ENCODE measurements at places on chromosomes 16 and 17.

- DNase-seq = no peak
These were observed 52.5 kb upstream of the CLEC3A start for GRCh38 chr16:77969861-77970260.

- DNase-seq = no peak
These were observed 31.0 kb downstream of the CCT6B start for GRCh38 chr17:34930283-34930682.

DNA sequence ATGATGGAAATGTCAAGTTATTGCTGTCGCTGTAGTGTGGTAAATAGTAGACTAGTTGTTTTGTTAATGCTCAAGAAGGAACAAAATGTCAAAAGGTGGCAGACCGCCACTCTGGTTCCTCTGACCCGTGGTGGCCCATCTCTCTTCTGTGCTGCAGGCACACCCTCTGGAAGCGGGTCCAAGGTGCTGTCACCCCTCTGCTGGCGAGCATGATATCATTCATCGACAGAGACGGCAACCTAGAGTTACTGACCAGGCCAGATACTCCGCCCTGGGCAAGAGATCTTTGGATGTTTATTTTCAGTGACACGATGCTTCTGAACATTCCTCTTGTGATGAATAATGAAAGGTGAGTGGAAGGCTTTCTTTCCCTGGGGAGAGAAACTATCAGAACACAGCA, 56.8 kb upstream of the ENDOV start:
- no peak for DNase-seq

DNA sequence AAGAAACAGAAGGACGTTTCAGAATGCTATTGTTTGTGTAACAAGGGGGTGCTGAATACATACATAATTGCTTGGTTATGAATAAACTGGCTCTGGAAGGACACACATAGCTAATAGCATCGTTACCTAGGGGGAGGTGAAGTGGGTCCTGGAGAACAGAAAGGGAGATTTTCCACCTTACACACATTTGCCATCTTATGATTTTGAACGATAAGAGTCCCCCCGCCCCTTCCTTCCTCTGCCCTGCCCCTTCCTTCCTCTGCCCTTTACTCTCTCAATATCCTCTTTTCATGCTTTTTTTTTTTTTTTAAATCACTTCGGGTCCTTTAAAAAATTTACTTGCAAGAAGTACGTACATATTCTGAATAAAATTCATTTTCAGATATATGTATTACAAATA, 902 bp upstream of the DHRS7B start:
- no peak for DNase-seq

- no peak for DNase-seq
These were observed 90.5 kb upstream of the ZNF469 start for GRCh38 chr16:88292007-88292970.

DNA sequence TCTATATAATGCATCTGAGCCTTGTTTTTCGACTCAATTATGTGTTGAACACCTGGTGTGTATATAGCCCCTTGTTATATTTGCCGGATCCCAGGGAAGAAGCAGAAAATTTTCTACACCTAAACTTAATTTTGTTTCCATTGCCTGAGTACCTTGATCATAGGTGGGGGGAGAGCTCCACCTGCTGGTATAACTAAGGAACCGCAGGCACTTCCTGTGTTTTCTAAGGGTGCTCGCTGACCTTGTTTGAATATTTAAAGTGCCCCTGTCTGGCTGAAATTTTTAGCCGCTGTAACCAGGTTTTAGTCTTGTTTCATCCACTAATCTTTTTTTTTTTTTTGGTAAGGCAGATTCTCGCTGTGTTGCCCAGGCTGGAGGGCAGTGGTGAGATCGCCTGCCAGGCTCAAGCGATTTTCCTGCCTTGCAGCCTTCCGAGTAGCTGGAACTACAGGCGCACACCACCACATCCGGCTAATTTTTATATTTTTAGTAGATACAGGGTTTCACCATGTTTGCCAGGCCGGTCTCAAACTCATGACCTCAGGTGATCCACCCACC, 6.5 kb upstream of the NUBP1 start:
- peak; percentile 62 for DNase-seq

- DNase-seq = peak; percentile 92
These were observed 231.2 kb downstream of the FOXL1 start for GRCh38 chr16:86809458-86809955.

DNA sequence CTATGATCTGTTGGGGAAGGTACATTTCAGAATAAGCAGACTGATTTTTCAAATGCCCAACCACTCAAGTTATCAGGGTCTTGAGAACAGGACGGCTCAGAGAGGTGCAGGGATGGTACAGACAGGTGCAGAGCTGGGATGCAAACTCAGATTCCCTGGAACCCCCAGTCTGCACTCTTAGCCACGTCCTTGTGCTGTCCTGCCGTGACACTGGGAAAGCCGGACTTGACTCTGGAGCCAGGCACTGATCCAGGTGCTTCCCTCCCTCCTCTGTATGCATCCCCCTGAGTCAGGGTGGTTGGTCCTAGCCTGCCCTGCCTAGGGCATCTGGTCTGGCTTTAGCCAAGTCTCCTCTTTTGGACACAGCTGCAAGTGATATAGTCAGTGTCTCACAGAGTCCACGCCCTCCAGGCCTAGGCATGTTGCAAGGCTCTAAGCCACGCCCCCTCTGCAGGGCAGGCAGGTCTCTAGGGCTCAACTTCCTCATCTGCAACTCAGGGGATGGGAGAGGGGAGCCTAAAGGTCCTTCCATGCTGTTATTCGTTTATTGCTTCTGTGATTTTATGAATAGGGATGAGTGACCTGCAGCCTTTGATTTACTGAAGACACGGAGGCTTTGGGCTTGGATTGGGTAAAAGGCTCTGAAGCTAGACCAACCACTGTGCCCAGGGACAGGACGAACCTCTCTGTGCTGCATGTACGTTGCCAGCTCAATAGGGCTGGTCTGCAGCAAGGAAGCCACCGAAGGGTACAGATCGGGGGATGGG, 97.3 kb downstream of the SDK2 start:
- DNase-seq = no peak

GRCh38 chr16:1428511-1428910, 2.4 kb upstream of the PERCC1 start:
- DNase-seq = no peak

DNA sequence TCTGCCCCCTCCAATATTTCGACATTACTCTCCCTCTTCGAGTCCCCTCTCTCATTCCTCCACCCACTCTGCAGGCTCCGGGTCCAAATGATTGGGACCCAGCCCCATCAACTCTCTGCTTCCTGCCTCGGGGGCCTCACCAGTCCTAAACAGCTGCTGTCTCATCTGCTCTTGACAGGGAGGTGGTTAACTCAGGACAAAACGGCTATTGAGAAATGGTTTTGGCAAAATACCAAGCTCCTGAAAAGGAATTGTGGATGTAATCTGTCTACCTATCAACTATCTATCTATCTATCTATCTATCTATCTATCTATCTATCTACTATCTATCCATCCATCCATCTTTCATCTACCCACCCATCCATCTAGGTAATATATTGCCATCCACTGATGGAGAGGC, 2.2 kb downstream of the CD300H start:
- no peak for DNase-seq

DNA sequence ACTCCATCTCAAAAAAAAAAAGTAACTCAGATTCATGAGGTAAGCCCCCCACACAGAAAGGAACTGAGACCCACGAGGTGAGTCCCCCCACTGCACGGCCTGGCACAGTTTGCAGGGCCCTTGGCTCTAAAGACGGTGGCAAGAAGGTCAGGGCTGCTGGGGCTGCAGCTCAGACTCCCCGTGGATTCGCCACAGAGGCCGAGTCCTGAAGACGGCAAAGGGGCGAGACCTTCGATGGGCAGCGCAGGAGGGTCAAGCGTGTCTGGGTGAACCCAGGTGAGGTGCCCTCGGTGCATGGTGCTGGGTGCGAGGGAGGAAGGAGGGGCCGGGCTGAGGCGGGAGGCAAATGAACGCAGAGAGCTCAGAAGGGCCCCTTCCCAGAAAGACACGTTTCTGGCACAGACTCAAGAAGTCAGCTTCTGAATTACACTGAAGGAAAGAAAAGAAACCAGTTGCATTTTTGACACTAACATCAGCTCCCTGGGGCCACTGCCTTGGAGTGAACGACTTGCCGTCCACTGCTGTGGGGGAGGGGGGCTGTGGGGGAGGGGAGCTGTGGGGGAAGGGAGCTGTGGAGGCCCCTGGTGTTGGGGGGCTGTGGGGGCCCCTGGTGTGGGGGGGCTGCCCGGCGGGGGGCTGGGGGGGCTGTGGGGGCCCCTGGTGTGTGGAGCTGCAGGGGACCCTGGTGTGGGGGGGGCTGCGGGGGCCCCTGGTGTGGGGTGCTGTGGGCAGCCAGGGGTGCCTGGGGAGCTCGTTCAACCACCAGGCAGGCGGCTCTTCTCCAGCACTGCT, 69.8 kb upstream of the METRNL start:
- DNase-seq = no peak

GRCh38 chr16:53495325-53495724, 7.7 kb downstream of the AKTIP start:
- DNase-seq = no peak

- DNase-seq = no peak
These were observed 12.0 kb downstream of the GABARAPL2 start for GRCh38 chr16:75578212-75578611.

DNA sequence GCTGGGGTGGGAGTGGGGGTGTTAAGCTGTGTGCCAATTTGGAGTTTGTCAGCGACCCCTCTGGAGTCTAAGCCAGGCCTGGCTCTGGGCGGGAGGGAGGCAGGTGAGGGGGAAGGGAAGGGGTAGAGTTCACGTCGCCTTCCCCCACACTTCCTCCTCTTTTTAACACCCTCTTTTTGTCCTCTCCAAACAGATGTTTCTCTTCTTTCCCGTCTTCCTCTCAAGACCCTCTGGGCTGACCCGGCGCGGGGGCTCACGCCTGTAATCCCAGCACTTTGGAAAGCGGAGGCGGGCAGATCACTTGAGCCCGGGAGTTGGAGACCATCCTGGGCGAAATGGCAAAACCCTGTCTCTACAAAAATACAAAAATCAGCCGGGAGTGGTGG, 3.3 kb downstream of the HOXB1 start:
- DNase-seq = no peak

- DNase-seq = no peak
These were observed 89.9 kb downstream of the C16orf78 start for GRCh38 chr16:49463529-49463928.

DNA sequence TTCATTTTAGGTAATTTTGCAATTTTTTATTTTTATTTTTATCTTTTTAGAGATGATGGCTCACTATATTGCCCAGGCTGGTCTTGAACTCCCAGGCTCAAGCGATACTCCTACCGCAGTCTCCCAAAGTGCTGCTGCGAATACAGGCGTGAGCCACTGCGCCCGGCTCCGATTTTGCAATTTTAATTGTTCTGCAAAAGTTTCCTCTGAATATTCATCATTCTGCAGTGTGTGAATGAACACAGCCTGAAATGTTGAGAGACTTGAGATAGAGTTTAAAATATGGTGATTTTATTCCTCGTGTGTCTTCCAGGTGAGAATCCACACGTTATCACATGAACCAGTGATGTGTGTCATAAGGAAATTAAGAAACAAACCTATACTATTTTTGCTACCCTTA, 75.8 kb downstream of the KCNJ12 start:
- DNase-seq = no peak

- no peak for DNase-seq
These were observed 7.9 kb downstream of the SLC12A3 start for GRCh38 chr16:56872863-56873391.

DNA sequence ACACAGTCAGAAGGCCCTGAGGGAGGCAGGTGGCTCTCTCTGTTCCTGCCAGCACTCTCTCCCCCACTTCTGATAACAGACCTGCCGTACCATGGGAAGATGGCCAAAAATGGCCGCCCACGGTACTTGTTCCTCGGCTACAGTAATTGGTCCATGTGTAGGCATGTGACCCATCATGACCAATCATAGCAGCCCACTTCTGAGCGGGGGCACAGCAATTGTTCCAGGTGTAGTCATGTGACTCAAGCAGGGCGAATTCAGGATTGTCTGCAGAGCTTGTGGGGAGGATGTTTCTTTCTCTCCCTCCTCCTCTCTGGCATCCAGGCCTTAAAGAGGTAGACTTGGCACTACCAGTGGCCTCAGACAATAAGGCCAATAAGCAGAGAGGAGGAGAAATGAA, 250.4 kb downstream of the MRTFB start:
- no peak for DNase-seq

GRCh38 chr17:16419074-16419928, 3.9 kb downstream of the TRPV2 start:
- DNase-seq = peak; percentile 93

- DNase-seq = no peak
These were observed 397.4 kb downstream of the SOX9 start for GRCh38 chr17:72518159-72518732.

GRCh38 chr16:79452671-79453070, 147.9 kb downstream of the MAF start:
- no peak for DNase-seq

- DNase-seq = no peak
These were observed 554.0 kb upstream of the ZFHX3 start for GRCh38 chr16:73601911-73602310.

GRCh38 chr17:14042411-14042810, 26.9 kb upstream of the COX10 start:
- no peak for DNase-seq

- DNase-seq = no peak
These were observed 10.2 kb downstream of the EEF2K start for GRCh38 chr16:22216191-22216831.

DNA sequence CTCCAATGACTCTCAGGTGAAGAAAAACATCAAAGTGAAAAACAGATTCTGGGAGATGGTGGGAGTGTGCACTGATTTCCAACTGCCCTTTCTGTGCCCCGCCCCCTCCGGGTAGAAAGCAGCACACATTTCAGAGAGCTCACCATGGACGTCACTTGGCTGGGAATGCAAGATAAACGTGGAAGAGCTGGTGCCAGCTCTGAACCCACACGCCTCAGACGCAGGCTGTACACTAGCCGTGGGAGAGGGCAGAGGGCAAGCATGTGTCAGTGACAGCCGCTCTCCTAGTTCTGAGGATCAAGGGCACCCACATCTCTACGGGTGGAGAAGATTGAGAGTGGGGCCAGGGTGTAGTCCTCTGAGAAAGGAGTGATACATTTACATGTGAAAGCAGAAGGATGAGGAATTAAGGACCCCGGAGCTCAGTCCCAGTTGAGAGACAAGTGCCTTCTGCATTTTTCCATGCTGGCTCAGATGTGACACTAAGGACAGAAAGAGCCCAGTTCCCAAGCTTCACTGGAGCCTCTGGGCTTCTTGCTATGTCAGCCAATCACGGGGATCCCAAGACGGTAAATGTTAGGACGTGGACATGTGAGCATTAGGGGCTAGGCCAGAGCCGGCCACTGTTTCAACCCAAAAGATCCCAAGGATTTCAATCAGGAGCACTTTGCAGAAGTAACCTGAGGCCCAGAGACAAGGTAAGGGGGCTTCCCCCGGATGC, 101.3 kb downstream of the ZFHX3 start:
- no peak for DNase-seq

GRCh38 chr16:15973421-15973820, 24.0 kb downstream of the ABCC1 start:
- no peak for DNase-seq

GRCh38 chr17:27153005-27153404, 140.9 kb upstream of the WSB1 start:
- no peak for DNase-seq

GRCh38 chr16:11439790-11440656, 94.8 kb downstream of the RMI2 start:
- no peak for DNase-seq

GRCh38 chr16:19348578-19349315, 63.2 kb downstream of the CLEC19A start:
- no peak for DNase-seq

All from HT1080 (cell line).